ENCODE measurements at places on chromosomes 5 and 9.

DNA sequence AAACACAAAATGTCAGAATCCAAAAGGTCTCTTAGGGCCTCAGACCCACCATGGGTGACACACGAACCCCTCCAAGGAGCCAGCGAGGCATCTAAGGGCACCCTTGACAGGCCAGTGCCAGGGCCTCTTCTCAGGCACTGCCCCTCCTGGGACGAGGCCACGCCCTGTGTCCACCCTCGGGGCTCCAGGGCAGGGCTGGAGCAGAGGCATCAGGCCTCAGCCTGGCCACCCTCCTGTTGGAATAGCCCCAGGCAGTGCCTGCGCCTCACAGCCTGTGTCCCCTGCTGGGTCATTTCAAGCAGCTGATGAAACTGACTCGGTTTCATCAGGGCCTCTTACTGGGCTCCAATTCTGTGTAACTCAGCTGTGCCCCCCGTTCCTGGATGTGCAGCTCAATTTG lies 32.8 kb upstream of the SUSD3 start:
- no peak for DNase-seq

DNA sequence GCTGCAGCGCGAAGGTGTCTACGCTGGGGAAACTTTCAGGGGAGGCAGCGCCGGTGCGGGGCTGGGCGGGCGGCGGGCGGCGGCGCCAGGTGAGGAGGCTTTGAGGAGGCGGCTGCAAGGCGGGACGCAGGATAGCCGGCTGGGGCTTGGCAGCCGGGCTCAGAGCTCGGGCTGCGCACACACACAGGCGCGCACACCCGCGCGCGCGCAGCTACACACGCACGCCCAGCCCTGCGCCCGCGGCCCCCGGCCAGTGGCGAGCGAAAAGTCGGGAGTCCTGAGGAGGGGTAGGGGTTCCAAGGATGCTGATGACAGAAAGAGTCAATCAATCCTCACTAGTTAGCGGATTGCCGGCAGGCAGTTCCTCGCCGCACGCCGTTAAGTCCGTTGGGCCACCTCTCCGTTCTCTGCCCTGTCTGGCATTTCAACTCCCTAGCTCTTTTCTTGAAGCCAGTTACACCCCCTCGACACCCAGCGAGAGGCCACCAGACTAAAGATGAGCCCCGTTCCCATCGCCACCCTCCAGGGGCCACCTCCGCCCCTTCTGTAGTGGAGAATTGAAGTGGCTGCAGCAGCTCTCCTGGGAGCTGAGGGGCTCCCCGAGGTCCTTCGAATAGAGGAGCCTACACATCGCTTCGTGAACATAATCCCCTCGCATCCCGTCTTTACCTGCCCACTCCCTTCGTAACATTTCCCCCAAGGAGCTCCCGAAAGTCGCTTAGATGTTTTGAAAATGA lies 1640.3 kb upstream of the C9orf72 start:
- no peak for DNase-seq

GRCh38 chr5:148830211-148830610 lies 3.8 kb downstream of the ADRB2 start:
- no peak for DNase-seq

- DNase-seq: peak; percentile 82
These were observed 72.3 kb downstream of the LMNB1 start for GRCh38 chr5:126849101-126849678.

DNA sequence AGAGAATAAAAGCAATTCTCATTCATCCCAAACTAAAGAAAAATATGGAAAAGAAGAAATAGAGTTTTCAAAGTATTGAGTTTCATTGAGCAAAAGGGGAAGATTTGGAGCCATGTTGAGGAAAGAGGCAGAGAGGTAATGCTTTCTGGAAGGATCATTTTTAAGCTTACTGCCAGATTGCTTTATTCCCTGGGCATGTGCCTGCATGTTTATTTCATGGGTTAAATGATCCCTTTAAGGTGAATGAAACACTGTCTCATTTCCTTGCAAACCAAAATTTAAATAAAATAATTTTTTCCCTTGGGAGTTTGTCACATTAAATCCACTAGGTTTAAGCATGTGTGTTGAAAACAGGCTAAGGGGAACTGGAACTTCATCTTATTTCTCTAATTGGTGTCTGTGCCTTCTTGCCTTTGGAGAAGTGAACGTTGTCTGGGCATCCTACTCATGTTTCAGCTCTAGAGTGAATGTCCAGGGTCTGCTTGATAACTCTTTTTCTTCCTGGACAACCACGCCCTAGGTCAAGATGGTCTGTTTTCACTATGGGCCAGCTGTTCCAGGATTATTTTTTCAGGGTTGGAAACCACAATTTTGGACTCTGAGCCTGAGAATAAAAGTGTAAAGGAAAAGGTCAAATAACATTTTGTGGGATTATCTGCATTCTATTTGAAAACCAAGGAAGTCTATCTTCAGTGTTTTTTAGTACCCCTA lies 114.1 kb upstream of the ELL2 start:
- DNase-seq: no peak

DNA sequence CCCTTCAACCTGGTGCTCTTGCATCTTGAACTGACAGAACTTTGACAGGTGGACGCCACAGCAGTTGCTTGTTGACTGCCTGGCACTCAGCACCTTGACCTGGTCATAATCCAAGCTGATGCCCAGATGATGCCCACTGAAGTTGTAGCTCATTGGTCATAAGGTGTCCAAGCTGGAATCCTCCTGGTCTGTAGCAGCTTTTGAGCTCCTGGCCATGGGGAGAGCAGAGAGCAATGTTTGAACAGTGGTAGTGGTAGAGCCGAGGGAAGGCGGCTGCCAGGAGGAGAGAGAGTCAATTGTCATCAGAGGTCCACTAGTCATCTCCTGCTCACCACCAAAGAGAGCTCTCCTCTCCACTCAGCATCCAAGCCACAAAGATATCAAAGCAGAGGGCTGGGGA lies 23.3 kb downstream of the CSF2 start:
- no peak for DNase-seq
